GDM1 (cell line): ENCODE measurements at places on chromosomes 7 and 10.
A peak's percentile ranks its signal among the peaks of the same experiment; 100 is the strongest.

GRCh38 chr7:101743241-101743994 is 74.0 kb upstream of the CUX1 start:
- peak; percentile 77 for DNase-seq

- DNase-seq: no peak
These were observed 332.0 kb upstream of the ZNF32 start for GRCh38 chr10:43980715-43981114.

- DNase-seq: no peak
These were observed 5.4 kb downstream of the COBL start for GRCh38 chr7:51311166-51311565.

- DNase-seq: peak; percentile 78
These were observed 28.2 kb downstream of the COL26A1 start for GRCh38 chr7:101390901-101391301.

GRCh38 chr10:9010093-9010492 is 955.6 kb downstream of the GATA3 start:
- DNase-seq: no peak

GRCh38 chr10:116780691-116781205 is 38.4 kb upstream of the HSPA12A start:
- no peak for DNase-seq

GRCh38 chr7:96285579-96285978 is 36.3 kb downstream of the SLC25A13 start:
- no peak for DNase-seq

DNA sequence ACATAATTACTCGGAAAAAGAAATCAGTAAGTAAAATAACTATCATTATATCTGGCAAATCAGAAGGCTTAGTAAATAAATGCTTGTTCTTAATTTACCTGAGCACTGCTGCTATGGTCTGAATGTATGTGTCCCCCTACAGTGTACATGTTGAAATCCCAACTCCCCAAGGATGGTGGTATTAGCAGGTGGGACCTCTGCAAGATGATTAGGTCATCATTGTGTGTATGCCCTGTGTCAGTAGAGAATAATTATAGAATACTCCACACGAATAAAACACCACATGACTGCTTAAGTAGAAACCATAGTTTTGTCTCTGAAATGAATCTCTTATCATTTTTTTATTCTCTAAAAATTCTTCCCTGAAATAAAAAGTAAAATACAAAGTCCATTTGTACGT is 101.6 kb downstream of the RNF133 start:
- no peak for DNase-seq

- no peak for DNase-seq
These were observed 12.0 kb upstream of the AKR1B1 start for GRCh38 chr7:134470864-134471263.

DNA sequence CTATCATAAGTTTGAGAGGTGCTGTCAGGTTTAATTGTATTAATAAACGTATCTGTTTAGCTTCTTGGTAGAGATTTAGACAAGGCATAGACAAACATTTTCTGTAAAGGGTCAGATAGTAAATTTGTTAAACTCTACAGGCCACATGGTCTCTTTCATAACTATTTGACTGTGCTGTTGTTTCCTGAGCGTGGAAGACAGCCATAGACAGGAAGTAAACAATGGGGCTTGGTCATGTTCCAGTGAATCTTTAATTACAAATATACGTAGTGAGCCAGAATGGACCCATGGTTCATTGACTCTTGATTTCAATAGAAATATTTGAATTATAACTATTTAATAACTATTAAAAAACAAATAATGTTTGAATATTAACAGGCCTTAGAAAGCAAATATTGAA is 451.1 kb downstream of the SH2D4B start:
- no peak for DNase-seq
